Motor neuron (in vitro differentiated cells): ENCODE measurements at places on chromosomes 5 and 9.

GRCh38 chr5:139451878-139452660 lies 10.5 kb downstream of the ECSCR start:
- no peak for ATAC-seq

DNA sequence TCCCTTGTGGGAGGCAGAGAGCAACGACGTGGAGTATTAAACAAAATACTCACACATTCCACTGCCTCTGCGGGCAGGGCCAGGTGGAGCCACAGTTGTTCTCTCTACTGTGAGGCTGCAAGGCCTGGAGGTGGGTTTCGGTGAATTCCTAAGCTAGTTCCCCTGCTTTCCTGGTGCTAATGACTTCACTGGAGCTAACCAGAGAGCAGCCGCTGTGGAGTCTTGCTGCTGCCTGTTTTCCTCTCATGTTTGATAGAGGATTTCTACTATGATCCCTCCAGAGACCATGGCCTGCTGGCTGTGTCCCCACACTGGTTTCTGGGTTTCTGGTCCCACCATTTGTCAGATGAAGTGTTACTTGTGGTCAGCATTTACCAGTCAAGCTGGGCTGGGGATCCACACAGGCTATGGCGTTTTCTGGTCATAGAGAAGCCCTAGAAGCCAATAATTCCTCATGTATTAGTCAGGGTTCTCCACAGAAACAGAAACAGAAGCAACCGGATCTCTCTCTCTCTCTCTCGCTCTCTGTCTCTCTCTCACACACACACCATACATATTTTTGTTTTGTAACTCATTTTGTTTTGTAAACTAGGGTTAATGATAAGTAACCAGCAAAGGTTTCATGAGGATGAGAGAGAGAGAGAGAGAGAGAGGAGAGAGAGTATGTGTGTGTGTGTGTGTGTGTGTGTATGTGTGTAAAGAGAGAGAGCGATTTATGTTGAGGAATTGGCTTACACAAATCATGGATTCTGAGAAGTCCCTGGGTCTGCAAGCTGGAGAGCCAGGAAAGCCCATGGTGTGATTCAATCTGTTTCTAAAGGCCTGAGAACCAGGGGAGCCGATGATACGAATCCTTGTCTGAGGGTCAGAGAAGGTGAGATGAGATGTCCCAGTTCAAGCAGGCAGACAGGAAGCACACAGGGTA lies 403.0 kb downstream of the GADD45G start:
- ATAC-seq = peak; percentile 30

- no peak for ATAC-seq
Measured at GRCh38 chr5:122073018-122073417, 5.0 kb downstream of the LOX start.

DNA sequence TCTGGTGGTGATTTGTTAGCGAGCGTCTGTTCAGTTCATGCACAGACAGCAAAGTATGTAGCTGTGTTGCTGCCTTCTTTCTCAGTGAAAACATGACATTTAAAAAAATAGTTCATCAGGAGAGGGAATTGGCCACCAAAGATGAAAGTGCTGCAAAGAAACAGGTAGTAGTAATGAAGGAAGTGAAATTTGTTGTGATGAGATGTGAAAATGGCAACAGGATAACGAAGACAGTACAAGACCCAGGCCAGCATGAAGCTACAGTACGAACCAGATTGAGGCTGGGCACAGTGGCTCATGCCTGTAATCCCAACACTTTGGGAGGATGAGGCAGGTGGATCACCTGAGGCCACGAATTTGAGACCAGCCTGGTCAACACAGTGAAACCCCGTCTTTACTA lies 136.0 kb downstream of the SMARCA2 start:
- no peak for ATAC-seq

- ATAC-seq = no peak
Measured at GRCh38 chr5:8870349-8870958, 675.4 kb downstream of the SEMA5A start.

DNA sequence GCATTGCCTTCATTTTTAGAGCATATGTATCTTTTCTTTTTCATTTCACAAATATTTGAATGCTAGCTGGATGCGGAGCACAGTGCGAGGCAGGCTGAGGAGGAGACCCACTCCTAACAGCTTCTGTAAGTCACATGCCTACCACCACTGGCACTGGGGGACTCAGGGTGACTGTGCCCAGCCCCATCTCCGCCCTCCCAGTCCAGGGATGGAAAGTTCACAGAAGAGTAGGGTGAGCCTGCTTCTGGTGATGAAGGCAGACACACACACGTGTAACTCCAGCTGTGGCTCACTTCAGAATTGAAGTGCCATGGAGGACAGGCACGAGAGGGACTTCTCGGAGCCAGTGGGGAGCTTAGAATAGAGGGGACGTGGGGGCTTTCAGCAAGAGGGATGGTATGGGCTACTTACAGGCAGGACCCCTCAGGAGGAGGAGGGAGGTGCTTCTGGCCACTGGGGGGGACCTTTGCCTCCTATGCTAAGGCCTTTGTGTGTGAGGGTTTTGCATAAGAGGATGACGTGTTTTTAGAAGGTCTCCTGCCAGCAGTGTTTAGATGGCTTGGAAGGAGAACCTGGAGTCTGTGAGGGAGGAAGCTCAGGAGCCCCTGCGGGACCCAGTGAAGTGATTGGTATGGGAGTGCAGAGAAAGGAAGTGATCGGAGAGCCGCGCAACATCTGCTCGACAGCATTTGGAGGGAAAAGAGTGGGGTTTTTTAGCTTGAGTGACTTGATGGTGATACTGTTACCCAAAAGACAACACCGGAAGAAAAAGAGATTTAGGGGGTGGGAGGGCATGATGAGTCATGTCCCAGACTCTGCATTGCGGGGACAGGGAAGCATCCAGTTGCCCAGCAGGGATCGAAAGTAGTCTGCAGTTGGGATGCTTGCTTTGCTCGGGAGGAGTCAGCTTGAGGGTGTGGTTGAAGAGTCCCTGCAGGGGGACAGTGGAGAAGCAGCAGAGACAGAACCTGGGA lies 163.5 kb upstream of the OTULINL start:
- ATAC-seq = peak; percentile 17

DNA sequence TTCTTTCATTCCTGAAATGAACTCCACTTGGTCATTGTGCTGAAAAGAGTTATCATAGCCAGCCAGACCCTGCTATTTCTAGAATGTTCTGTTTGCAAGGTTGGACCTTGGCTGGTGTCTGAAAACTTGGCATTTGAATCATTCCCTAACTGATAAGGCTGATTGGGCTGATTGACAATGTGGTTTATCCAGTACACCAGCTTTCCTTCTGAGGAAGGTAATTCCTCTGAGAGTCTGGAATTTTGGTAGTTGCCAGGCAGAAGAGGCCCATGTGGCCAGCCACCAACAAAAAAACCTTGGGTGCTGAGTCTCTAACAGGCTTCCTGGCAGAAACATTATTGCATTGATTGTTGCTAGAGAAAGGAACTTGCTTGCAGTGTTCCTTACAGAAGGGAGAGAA lies 15.3 kb downstream of the SEC61B start:
- ATAC-seq = no peak

DNA sequence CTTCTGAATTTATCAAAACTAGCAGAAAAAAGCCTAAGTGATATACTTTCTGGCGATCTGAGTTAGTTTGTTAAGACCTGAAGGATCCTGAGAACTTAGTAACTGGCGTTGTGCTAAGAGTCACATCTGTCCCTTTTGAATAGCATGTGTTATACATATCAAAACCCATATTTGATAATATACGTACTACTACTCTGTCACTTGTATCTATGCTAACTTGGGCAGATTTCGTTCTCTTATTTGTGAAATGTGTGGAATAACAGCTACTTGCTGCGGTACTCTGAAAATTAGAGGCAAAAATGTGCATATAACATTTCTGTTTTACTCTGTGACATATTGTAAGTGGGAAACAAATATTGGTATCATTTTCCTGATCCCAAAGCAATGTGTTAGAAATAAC lies 126.4 kb downstream of the PARP8 start:
- ATAC-seq = no peak

- peak; percentile 90 for ATAC-seq
Measured at GRCh38 chr5:66958980-66959641, 237.5 kb downstream of the CD180 start.
